Activated CD8-positive, alpha-beta T cell treated with anti-CD3 and anti-CD28 coated beads, Interleukin-2, amount 10 ng/mL, durations not matched to agents 7 days and 5 days (primary cell): ENCODE measurements at places on chromosomes 11 and 22. TPM values are rescaled to one million over a fixed set of nuclear protein-coding genes. Genes with fewer than 3 reads are reported as not detected.

SMC1B gene
- 2.1 TPM for total RNA-seq

C22orf15 gene
- total RNA-seq, result 1.4 TPM

MS4A1 gene
- 1.4 TPM for total RNA-seq

RAB39A gene
- not detected for total RNA-seq

DSCAML1 gene
- total RNA-seq, result 0.37 TPM

MMP1 gene
- total RNA-seq, result not detected

POLDIP3 gene
- total RNA-seq, result 77.2 TPM

SLC22A9 gene
- not detected for total RNA-seq

P2RY6 gene
- total RNA-seq, result not detected

LUZP2 gene
- total RNA-seq, result not detected

POU2AF2 gene
- not detected for total RNA-seq

HTR3B gene
- not detected for total RNA-seq

CCDC73 gene
- total RNA-seq, result not detected

CCDC34 gene
- total RNA-seq, result 21.7 TPM

STIM1 gene
- total RNA-seq, result 104 TPM

CCDC116 gene
- total RNA-seq, result 0.66 TPM

OR52I2 gene
- total RNA-seq, result not detected

KCNC1 gene
- total RNA-seq, result not detected

APOBEC3A gene
- total RNA-seq, result not detected

KCNK4 gene
- total RNA-seq, result not detected

CYB561A3 gene
- total RNA-seq, result 55.6 TPM

LRP4 gene
- total RNA-seq, result not detected

KCNJ11 gene
- 5.7 TPM for total RNA-seq

CNTF gene
- 4.2 TPM for total RNA-seq

LDHAL6A gene
- total RNA-seq, result not detected

SYVN1 gene
- 28.7 TPM for total RNA-seq

APOL5 gene
- total RNA-seq, result not detected

NAT10 gene
- total RNA-seq, result 76.9 TPM

BBOX1 gene
- total RNA-seq, result not detected

LRRC4C gene
- total RNA-seq, result not detected

UCP3 gene
- 2.9 TPM for total RNA-seq

CYB5R2 gene
- 0.24 TPM for total RNA-seq
